ENCODE measurements at places on chromosomes 2 and 18.

- peak; percentile 80 for DNase-seq
Measured at GRCh38 chr2:120820263-120820952, 84.7 kb downstream of the GLI2 start.

DNA sequence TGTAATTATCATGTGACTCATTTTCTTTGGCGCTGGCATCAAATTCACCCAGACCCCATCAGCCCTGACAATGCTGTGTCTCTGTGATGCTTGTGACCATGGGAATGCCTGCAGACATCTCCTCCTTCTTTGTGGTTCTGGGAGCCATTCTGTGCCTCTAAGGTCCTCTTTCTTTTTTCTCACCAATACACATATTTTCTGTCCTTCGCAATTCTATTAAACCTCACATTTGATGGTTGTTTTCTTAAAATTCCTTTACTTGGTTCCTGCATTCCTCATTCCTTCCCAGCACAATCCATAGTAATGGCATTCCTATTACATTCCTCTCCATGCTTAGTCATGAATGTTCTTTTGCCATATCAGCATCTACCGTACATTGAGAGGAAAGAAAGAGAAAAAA is 375.3 kb downstream of the PIK3C3 start:
- no peak for DNase-seq

DNA sequence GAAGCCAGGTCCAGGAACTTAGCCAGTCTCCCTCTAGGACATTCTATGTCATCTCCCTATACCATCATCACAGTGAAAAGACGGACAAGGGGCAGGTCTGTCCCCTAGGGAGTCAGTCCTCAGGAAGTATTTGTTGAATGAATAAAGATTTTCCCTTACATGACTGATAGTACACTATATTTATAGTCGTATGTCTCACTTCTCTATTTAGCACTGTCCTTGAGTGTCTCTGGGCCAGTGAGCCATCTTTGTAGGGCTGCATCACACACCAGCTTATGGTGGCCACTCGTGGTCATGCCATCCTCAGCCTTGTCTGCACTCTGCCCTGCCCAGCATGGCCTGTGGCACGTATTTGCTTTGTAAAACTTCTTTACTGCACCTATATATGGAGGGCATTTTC is 25.8 kb downstream of the PTPN18 start:
- no peak for DNase-seq

DNA sequence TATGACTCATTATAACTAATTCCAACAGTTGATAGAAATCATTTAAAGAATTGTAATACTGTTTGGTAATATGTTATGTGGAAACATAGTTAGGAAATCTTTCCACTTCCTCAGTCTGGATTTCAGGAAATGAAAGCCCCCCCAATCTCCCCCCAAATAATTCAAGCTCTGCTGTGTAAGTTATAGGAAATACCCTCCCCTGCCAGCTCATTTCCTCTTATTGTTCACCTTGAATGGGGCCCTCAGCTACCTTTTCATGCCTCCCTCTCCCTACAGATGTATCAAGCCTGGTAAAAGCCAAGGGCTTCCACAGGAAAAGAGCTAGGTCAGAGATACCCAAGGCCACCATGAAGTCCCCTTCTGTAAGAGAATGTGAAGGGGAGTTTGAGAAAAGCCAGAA is 155.5 kb downstream of the CNTNAP5 start:
- DNase-seq, result no peak

DNA sequence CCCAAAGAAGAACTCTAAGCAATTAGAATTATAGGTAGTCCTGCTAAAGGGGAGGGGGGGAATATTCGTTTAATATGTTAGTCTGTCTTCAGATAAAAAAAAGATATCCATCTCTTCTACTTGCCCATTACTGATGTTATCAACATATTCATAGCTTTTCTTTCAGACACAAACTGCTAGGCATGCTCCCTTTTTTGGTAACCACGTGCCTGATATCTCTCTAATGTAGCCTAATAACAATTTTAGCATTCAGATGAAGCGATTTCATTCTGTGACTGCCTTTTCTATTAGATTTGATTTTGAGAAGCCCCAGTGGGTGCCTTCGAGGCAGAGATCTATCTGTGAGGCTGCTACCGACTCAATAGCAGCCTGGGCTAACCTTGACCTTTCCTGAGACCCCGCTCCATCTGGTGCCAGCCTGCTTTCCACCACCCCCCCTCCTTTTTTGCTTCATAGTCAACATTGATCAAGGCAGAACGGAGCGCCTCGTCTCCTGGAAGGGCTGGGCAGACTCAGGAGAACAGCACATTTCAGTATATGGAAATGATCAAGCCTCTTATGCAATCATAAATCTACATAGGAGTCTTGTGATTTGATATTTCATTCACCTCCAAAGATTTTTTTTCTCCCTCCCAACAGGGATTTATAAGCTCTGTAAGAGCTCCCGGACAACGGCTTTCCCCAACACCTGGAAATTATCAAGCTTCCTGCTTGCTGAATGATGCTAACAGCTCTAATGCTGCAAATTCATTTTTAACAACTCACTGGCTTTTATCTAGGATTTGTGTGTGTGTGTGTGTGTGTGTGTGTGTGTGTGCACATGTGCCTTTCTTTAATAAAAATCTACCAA is 14.7 kb upstream of the BCL11A start:
- no peak for DNase-seq
